Panc1 (cell line): ENCODE measurements at places on chromosomes 3 and 15.

- no peak for DNase-seq
Observed at GRCh38 chr15:31497838-31498237, 171.2 kb downstream of the KLF13 start.

DNA sequence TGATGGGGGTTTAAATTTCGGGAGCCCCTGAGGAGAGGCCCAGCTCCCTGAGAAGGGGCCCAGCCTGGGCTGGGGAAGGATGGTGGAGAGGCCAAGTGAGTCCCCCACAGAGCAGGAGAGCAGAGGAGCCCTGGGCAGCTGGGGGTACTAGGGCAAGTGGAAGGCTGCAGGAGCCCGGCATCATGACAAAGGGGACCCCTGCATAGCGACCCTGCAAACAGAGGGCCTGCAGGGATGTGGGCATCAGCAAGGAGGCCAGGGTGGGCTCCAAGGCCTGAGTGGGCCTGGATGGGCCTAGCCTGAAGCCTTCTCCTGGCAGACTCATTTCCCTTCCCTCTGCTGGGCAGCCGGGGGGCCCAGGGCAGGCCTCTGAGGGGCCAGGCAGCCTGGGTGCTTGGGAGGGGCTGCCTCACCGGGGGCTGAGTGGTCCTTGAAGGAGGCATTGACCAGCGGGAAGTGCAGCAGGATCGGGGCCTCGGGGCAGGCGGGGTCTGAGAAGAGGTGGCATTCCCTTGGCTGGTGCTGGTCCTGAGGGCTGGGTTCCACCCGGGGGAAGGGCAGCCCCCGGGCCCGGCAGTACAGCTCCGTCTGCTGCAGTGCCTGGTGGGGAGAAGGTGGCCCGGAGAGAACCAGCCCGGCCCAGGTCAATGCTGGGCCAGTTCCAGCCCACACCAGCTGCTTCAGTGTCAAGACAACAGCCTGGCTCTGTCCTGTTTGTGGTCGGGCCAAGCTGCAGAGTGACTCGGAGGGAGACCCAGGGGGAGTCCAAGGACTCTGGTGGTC, 24.7 kb downstream of the PLA2G4D start:
- DNase-seq: no peak

- no peak for DNase-seq
Observed at GRCh38 chr3:195105841-195106417, 165.0 kb downstream of the XXYLT1 start.

DNA sequence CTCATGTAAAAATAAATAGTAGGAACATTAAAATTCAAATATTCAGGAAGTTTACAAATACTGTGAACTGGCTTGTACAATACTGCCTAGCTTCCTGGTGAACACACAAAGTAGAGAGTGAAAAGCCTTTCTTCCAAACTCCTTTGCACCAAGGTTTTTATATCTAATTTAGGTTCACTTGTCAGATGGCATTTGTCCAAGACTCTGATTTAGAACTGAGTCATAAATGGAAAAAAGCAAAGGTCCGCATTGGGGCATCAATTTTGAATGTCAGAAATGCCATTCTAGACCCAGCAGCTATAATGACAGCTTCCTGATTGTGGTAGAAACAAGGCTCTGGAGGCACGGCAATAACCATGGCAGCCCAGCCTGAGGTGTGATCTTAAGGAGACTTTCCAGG, 160.7 kb downstream of the PDE8A start:
- no peak for DNase-seq

DNA sequence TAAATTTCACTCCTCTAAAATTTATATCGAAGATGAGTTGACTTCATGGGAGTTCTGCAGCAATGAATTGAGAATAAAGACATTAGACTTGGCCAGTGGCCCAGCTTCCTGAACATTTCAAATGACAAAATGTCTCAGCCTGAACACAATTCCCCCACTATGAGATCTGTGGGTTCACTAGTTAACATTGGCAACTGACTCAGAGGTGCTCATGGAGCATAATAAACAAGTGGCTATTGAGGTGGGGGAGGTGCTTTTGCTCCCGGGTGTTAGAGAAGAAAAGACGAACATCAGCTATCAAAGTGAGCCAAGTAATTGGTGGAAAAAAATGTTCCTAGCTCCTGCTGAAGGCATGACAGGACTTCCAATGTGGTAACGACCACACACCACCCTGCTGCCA, 6.3 kb downstream of the ATP13A4 start:
- DNase-seq: no peak

DNA sequence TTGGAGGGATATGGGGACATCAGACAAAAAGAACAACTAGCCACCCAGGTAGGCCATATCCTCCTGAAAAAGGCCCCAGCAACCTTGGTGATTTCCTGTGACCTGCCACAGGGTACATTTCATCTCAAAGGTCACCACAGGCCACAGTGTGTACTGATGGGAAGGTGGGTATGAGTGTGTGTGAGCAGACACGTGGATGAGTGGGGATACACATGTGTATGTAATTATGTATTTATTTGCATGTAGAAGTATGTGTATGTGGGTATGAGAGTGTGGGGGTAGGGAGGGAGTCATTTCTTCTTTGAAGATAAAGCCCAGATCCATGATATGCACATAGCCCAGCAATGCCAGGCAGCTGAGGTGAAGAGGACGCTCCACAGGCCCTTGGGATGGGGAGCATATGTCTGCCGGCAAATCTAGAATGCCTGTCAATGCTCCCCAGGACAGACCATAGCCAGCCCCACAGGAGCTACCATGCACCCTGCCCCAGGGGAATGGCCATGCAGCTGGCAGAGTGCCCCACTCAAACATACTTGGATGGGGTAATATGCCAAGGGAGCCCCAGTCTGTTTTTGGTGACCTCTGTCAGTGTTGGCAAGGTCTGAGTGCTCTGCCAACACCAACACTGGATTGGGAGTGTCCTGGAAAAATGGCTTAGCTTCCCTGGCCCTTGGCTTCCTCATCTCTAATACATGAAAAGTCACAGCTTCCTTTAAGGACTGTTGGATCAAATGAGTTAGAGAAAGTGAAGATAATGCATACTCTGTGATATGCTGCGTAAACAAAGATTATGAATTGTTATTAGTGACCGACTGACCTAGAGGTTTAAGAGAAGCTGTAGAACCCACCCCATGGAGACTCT, 42.4 kb downstream of the RAB6B start:
- no peak for DNase-seq

DNA sequence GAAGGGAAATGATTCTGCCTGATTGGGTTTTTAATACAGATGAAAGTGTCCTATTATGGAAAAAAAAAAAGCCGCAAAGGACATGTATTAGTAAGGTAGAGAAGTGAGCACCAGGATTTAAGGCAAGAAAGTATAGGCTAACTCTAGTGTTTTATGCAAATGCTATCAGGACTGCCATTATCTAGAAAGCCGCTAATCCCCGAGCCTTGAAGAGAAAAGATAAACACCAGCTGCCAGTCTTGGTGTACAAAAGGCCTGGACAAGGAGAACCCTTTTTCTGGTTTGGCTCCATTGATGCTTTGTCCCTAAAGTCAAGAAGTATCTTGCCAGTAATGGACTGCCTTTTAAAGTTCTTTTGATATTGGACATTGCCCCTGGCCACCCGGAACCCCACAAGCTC, 8.6 kb upstream of the TRIM59 start:
- no peak for DNase-seq

- no peak for DNase-seq
Observed at GRCh38 chr3:23071296-23071695, 131.8 kb upstream of the UBE2E2 start.

DNA sequence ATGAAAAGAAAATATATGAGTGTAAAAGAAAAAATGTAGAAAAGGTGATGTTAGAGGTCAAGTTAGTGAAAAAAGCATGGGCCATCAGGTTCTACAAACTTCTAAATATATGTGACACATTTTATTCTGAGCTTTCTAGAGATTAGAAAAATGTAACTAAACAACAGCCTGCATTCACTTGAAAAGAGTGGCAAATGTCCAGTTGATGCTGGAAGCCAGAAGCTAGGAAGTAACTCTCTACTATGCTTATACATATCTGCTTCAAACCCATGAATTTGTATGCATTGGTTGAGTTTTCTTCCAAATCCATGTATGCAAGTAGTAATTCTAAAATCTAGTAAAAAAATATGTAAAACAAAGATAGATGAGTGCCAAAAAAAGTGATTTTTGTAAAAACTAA, 123.5 kb downstream of the TGFBR2 start:
- no peak for DNase-seq

DNA sequence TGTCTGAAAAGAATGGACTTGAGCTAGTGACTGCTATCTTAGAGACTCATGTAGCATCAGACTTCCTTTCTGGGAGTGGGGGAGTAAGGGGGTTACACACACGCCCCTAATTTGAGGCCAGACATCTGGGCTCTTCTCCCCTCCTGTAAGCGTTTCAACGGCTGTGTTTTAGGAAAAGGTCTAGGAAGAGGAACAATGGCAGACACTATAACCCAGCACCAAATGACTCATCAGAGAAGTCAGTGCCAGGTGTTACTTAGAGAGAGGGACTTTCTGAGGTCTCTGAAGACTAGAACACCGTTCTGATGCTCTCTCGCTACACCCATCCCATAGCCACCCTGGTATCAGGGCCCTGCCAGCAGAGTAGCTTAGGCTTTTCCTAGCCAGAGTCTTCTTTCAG, 65.5 kb downstream of the SSUH2 start:
- no peak for DNase-seq

- no peak for DNase-seq
Observed at GRCh38 chr3:18062657-18063025, 320.2 kb upstream of the TBC1D5 start.

DNA sequence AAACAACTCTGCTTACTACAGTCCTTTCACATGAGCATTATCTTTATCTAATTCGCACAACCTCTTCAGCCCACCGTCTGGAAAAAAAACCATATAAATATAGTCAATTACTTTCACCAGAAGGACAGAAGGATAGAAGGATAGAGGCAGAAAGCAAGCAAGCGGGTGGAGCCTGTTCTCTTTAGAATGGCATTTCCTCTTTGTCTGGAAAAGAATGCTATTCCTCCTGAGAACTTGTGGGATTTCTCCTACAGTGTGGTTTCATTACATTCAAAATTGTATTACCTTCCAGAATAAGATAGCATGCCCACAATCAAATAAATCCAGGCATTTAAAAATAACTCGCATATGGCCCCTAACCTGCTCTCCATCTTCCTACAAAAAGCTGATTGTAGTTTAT, 23.1 kb downstream of the SLC30A4 start:
- DNase-seq: no peak

DNA sequence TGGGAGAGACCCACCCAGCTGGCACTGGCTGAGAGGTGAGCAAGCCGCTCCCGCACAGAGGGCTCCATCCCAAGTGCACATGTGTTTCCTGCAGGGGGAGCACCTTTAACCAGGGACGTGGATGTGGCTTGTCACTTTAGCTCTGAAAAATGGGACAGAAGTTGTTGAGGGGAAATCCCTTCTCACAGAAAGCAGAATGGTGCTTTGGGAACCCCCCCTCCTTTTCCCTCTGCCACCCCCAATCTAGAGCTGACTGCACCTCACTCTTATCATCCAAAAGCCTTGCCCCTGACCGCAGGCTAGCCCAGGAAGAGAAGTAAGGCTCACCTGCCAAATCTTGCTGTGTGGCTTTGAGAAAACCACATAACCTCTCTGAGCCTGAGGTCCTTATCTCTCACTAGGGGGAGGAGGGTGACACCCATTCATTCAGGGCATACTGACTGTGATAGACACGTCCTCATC, 77.9 kb downstream of the RPN1 start:
- DNase-seq: no peak

- no peak for DNase-seq
Observed at GRCh38 chr3:178684881-178685590, 148.8 kb downstream of the KCNMB2 start.

GRCh38 chr15:85854345-85855097, 59.8 kb upstream of the KLHL25 start:
- no peak for DNase-seq

GRCh38 chr3:151864423-151865101, 8.9 kb upstream of the SUCNR1 start:
- peak; percentile 17 for DNase-seq

DNA sequence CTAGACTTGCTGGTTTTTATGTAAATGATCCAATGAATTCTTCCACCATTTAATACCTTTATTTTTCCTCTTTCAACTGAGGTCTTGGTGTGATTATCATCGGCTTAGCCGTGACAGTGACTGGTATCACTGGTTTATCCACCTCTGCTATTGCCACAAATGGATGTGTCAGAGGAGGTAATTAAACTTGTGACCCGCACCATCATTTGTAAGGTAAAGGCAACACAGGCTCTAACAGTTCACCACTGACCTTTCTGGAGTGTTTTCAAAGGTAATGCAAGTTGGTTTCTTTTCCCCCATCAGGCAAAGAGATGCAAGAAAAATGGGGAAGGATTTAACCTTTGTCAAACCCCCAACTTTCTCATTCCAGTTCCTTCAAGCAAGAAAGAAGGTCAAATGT, 19.7 kb downstream of the SLC12A1 start:
- no peak for DNase-seq

- no peak for DNase-seq
Observed at GRCh38 chr3:185988816-185989175, 51.0 kb upstream of the TRA2B start.

DNA sequence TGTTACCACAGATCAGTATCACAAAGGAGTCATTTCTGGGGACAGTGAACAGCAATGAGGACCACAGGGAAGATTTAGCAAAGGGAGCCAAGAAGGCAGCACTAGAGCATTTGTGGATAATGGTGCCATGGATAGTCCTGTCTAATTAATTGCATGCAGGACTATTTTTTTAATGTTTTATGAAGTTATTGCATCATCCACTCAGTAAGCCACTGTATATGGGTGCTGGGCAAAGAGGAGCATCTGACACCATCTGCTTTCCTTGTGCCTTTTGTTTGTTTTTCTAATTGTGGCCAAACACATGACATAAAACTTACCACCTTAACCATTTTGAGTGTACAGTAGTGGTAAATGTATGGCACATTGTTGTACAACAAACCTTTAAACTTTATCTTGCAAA, 301.1 kb upstream of the LRRFIP2 start:
- no peak for DNase-seq

- DNase-seq: no peak
Observed at GRCh38 chr3:4986782-4987537, 7.7 kb downstream of the BHLHE40 start.

GRCh38 chr3:57556459-57557084, 498 bp downstream of the PDE12 start:
- no peak for DNase-seq

DNA sequence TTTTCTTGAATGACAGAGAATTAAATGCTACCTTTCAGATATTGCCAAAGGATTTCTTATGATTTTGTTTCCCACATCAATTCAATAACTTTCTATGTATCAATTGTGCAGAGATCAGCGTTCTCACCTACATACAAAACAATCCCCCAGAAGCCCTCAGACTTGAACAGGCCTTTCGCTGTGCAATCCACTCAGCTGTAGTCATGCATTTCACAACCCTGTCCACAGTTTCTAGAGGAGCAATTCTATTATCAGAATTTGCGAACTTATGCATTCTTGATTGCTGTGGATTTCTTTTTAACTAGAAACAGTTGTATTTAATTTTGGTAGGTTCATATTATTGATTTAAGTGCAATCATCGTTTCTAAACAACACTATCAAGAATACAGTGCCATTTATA, 13.7 kb upstream of the ALCAM start:
- DNase-seq: no peak
